ENCODE measurements at places on chromosomes 1 and 21. TPM values are rescaled to one million over a fixed set of nuclear protein-coding genes. Genes with fewer than 3 reads are reported as not detected.

DNA sequence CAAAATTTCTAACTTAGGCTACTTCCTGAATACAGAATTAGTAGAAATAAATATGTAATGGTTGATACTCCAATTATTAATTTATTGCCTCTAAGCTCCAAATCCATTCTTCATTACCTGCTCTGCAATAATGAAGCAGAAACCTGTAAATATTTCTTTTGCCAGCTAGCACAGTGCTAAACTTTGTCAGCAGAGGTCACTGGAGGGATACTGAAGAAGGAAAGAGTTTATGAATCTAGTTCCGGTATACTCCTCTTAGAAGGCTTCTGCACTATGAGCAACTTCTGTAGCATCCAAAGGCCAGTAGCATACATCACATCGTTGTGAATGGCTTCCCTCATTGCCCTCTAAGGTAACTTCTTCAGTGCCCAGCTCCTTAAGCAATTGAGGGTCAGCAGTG lies 81.0 kb upstream of the LHX8 start:
- DNase-seq: no peak

GRCh38 chr1:59317343-59317742 lies 20.4 kb downstream of the FGGY start:
- DNase-seq: no peak

DNA sequence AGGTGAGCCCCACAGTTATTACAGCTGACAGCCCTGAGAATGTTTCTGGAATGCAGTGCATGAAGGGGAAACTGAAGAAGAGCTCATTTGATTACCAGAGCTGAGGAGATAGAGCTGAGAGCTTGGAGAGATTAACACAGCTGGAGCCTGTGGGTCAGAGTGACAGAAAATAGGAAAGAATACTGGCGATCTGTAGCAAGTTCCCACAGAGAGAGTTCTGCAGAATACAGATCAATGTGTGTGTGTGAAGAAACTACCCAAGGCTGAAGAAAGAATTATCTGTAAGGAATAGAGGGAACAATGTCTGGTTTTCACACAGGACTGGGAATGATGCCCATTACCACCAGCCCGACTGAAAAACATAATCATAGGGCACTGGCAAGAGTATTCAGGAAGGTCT lies 103.6 kb upstream of the SNX7 start:
- DNase-seq: no peak

- no peak for DNase-seq
Measured at GRCh38 chr1:25978403-25978802, 19.5 kb downstream of the PAFAH2 start.

DNA sequence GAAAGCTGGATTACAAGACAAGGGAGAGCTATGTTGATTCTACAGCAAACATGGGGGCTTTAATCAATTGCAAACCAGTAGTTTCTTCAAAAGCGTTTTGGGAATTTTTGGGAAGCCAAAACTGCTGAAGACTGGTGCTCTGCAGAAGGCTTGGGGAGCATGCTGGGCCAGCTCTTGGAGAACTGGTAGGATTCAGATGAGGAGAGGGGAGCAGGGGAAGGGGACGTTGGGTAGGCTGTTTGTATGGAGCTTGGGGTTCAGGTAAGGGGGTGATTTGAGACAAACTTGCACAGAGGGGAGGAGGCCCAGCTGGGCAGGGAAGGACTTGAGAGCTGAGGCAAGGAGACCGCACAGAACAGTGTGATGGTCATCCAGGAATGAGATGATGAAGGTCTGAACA lies 2.6 kb upstream of the MYOG start:
- no peak for DNase-seq

DNA sequence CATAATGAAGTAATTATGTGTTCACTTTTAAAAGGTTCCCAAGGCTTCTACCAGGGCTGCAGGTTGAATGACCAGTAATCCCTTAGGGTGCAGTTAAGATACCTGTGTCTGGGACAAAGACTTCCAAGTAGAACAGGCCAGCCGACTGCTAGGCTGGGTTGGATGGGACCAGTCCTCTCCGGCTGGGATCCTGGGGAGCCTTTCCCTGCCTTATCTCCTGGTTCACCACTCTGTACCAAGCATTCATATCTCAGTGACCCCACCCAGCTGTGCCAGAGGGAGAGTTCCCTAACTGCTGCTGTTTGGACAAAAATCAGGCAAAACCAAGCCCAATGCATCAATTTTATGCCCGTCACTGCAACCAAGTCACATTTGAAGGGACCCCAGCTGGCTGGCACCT lies 116.2 kb upstream of the ATP1A1 start:
- DNase-seq: no peak

DNA sequence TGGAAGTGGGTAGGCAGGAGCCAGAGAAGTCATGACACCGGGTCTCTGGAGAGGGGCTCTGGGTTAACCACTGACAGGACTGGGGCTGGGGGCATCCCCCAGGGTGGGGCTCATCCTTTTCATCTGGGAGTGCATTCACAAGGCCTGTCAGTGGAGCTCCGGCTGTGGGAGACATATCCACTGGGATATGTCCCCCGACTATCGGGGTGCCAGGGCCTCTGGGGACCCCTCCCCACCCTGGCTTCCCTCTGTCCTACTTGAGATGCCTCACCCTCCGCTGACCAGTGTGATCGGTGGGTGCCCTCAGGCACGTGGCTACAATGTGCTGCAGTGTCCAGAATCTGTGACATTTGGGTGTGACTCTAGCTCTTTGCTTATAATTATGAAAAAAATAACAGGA lies 92.3 kb upstream of the CD34 start:
- no peak for DNase-seq

GRCh38 chr1:208584167-208584755 lies 340.1 kb upstream of the PLXNA2 start:
- DNase-seq: no peak

GRCh38 chr1:57033222-57034001 lies 67.6 kb upstream of the C8B start:
- DNase-seq: no peak

DNA sequence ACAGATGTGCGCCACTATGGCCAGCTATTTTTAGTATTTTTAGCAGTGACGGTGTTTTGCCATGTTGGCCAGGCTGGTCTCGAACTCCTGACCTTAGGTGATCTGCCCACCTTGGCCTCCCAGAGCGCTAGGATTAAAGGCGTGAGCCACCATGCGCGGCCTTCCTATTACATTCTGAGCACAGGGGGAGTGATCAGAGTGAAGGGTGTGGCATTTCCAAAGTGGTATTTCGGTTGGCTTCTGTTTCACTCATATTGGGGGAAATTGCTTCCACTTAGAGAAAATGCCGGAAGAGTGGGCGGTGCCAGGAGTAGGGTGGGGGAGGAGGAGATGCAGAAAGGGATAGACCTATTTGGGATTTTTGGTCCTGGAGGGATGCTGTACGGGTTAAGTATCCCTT lies 4.3 kb downstream of the PIK3CD start:
- no peak for DNase-seq

- DNase-seq: no peak
Measured at GRCh38 chr21:42633858-42634257, 19.6 kb upstream of the PDE9A start.

DNA sequence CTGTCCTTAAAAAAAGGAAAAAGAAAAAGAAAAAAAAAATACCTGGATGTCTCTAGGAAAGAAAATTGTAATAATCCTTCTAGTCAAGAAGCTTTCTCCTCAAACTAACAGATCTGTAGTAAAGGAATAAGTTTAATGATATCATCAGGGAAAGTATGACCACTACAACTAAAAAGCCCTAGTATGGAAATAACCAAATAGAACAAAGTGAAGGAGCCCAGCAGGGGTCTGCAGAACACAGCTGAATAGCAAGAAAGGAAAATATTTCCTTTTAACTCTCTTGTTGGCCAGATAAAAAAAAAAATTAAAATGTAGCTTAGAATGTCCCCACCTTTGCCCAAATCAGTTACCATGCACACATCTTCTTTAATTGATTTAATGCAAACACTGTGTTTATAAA lies 43.2 kb downstream of the PRRX1 start:
- no peak for DNase-seq

- DNase-seq: no peak
Measured at GRCh38 chr1:63922848-63923247, 149.0 kb downstream of the ROR1 start.

DNA sequence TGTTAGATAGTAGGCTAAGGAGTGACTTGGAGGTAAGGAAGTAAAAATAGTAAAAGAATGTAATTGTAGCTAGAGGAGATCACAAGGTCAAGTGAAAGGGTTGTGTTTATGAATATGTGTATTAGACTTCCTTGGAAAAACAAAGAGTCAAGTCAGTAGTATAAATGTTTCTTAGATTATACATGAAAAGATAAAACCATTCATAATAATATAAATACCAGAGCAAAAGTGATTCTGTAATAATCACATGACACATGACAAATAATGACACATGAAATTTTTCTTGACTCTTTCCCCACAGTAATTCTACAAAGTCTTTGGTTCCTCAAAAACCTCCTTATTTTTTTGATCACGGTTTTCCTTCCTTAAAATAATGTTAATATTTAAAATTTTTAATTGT lies 56.4 kb downstream of the IVNS1ABP start:
- no peak for DNase-seq

DNA sequence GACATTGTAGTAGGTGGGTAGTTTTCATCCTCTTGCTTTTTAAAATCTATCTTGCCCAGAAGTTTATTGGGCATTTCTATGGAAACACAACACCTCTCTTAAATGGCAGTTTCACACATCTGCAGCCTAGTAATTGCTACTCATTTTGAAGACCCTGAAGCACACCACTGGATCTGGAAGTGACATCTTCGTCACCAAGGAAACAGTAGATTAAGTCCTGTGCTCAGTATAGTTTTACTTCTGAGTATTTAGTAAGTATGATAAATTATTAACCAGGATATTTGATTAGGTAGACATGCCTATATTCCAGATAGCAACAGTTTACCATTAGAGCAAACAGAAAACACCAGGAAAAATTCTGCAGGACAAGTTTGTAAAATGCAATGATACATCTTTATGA lies 48.7 kb downstream of the UCK2 start:
- no peak for DNase-seq

GRCh38 chr1:177913762-177914540 lies 55.9 kb downstream of the SEC16B start:
- DNase-seq: no peak

GRCh38 chr1:58013237-58013636 lies 533.3 kb downstream of the OMA1 start:
- DNase-seq: no peak

DNA sequence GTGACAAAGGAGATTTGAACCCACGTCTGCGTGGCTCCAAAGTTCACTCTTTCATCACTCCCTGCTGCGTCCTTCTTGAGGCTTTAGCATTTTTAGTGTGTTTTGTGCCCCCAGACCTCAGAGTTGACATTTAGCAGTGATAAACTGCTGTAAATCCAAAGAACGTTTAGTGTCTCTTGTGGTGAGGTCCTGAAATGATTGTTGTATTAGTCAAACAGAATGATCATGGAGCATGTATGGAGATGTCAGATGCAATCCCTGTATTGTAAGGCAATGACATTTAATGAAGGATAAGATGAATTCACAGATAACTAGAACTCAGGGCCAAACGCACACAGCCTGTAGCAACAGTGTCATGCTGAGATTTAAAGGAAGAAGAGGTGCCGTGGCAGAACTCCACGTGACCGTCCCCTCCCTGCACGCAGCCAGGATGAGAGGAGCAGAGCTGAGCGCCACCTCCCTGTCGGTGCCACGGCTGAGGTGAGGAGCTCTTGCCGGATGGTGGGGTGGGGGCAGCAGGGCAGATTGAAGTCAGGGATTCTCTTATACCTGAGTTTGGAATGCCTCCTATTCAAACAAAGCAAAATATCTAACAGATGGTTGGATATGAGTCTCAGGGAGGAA lies 30.1 kb downstream of the NTPCR start:
- DNase-seq: no peak

DNA sequence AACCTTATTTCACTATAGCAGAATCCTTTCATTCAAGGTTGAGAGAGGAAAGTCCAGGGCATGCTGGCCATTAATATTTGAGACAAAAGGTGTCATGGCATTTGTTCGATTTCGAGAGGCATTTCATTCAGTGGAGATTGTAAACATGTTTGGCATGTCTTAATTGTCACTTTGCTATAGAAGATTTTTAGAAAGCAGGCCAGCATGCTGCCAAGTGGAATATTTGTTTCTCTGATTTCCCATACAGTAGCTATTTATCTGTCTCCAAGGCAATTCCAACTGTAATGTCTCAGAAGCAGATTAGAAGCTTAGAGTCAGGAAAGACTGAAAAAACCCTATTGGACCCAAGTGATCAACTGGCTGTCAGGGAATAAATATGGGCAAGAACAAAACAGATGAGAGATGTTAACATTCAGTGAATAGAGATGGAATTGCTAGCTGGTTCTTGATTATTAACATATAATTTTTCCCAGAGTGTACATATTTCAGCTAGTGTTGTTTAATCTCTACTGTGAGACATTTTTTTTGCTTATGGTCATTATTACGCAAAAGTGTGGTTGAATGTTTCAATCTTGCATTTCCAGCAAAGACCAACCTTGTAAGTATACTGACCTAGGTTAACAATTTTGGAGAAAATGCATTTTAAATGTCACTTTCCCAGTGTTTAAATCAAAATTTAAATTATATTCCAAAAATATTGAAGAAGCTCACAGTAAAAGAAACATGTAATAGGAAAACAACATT lies 174.6 kb downstream of the KCNK2 start:
- no peak for DNase-seq

DNA sequence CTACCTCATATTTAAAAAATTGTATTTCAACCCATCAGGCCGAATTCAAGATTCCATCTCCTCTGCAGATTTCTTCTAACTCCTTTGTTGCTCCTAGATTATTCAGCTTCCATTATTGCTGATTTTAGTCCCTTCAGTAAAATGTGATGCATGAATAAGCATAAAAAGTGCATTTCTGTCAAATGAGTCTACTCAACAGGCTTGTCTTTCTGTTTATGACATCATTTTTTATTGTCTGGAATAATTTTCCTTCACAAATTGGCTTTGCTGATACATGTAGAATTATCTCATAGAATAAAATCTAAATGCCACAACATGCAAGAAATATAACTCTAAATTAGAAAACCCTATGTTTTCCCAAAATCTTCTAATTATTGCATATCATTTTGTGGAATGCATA lies 1.6 kb upstream of the OR2M5 start:
- DNase-seq: no peak

DNA sequence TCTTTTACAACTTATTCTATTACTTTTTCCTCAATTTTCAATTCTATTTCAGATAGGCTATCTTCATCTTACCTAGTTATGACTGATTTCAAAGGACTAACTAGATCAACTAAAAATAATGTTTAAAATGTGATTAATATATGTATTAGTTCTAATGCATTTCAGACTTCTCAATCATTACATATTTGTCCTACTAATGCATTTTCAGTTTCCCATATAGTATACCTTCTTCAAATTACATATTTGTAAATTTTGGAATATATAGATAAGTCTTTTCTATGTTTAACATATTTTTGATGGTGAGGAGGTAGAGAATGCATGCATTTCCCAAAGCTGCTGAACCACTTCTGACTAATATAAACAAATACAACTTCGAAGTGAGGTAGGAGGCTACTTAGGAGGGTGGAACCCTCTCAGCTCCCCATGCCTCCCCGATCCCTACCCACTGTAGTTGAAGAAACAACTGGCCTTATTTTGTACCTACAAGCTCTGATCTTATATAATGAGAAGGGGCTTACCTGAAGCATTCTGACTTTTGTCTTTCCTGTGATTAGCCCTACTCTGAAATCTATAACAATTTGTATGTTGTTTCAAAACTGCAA lies 1.7 kb downstream of the TRMT1L start:
- DNase-seq: no peak

Gene ZNF683
- 2.7 TPM for total RNA-seq

Gene CFHR5
- not detected for total RNA-seq

Gene RNU1-2
- 1,300 TPM for total RNA-seq

Gene SRGAP2
- 45.1 TPM for total RNA-seq

Gene DMBX1
- total RNA-seq: not detected

Gene KRTAP10-10
- not detected for total RNA-seq

Gene HSD17B7
- total RNA-seq: 20.4 TPM

Measured in CD8-positive, alpha-beta memory T cell (primary cell).